ENCODE measurements at places on chromosomes 3 and 15.

GRCh38 chr3:139312416-139312815, 31.4 kb upstream of the MRPS22 start:
- DNase-seq: peak; percentile 2

DNA sequence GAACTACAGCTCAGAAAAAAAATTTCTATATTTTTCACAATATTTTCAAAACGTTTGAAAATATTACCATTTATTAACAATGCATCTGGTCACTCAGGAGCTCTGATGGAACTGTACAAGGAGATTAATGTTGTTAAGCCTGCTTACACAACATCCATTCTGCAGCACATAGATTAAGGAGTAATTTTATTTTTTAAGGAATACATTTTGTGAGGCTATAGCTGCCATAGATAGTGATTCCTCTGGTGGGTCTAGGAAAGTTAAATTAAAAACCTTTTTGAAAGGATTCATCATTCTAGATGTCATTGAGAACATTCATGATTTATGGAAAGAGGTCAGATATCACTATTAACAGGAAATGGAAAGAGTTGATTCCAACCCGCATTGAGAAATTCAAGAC, 196.9 kb downstream of the C3orf38 start:
- no peak for DNase-seq

DNA sequence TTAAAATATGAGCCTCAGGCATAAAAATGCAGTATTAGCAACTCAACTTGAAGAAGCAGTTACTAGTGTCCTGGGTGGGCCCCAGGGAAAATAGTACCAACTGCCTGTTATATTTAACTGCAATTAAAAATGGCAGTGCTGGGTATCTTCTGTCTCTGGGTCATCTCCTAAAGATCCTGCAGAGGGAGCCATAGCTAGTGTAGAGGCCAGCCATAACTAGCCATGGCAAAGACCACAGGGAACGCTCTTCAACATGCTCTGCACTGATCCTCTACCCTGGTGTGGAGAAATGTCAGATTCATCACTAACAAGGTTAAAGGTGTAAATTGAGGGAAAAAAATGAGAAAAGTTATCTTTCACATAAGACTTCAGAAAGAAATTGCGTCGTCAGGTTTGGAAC, 181.3 kb downstream of the SNRPN start:
- DNase-seq: no peak

- no peak for DNase-seq
Measured at GRCh38 chr3:146189519-146190173, 28.7 kb upstream of the PLOD2 start.

DNA sequence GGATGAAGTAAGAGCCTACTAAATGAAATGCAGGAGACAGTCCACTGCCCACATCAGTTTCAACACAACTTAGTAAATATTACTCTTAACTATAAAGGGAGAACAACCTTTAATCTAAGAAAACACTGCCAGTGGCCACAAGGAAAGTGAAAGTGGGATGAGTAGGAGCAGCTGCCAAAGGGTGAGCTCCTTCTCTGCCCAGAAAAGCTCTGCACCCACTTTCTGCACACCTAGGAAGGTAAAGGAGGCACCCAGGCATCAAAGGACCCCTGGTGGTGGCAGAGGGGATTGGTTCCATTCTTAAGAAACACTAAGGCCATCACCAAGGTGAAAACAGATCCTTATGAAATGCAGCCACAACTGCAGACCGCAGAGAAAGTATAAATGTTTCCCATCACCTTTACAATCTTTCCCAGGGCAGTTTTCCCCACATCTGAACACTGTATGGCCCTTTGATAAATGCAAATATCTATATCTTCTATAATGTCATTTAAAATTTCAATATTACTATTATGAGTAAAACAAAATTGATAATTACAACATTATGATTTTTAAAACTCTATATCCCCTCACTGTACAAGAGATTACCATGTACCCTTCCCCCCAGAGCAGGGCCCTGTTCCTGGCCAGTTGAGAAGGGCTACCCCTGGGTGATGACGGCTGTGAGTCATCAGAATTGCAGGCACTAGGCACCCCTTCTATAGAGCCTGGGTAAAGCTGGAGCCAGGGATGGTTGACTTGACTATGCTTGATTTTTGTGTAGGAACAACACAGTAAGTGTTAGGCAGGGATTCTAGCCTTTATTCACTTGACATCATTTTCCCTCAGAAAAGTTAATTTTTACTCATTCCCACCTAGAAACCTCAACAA, 92.0 kb downstream of the SNRK start:
- no peak for DNase-seq

DNA sequence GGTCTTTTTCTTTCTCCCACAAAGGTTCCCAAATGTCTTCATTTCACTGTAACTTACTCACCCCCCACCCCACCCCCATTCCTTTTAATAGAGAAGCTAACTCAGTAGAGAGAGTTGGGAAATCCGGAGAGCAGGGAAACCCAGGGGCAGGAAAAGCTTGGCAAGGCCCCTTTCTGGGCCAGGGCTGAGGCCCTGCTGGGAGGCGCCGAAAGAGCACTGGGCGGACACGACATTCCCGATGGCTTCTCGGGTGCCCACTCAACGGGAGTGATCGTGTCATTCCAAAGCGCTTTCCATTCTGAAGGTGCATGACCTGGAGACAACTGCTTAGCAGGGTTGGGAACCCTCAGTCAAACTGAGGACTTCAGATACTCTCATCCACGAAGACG, 1.6 kb upstream of the DALRD3 start:
- DNase-seq: no peak

GRCh38 chr15:40618023-40618422, 24.0 kb downstream of the KNL1 start:
- DNase-seq: no peak

- DNase-seq: no peak
Measured at GRCh38 chr3:120349855-120350125, 636 bp upstream of the LRRC58 start.

DNA sequence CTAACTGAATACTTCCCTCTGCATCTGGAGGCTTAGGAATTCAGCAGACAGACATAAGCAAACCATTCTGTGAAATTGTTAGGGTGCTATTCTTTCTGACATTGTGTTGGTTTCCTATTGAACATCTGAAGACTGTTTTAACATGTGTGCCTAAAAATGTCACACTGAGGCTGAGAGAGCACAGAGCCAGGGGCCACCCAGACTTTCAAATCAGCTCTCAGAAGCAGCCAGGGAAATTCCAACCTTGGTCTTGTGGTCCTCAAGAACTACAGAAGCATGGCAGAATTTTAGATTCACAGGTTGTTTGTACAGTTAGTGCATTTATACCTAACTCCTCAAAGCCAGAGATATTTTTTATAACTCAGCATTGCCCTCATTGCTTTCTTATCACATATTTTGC, 929.2 kb upstream of the CFAP20DC start:
- DNase-seq: no peak

DNA sequence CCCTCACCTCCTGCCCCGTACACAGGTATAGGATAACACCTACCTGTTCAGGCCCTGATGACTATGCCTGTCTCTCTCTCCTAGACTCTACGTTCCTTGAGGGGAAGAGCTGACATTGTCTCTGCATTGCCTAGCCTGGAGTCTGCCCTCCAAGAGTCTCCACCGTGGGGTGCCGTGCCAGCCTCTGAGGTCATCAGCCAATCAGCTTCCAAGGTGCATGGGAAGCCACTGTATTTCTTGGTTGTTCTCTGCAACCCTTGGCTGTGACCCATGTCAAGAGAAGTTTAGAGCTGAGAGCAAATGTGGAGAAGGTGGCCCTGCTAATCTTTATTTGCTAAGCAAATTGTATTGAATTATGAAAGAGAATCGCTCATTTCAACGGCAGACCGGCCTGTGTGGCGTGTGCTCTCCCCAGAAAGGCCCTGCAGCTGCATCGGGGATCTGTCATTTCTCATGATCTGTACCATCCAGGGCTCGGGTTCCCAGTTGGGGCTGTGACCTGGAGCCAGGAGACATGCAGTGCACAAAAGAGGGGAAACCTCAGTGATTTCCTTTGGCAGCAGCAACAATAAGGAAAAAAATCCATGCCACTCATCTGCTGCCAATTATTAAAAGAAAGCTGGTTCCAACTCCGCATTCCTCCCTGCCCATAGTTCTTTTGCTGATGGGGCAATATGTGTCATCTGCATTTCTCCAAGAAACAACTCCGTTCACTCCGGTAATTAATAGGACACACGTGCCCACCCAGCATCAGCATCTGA, 182.2 kb downstream of the MEGF11 start:
- peak; percentile 55 for DNase-seq

- peak; percentile 59 for DNase-seq
Measured at GRCh38 chr15:101474233-101474632, 15.3 kb downstream of the PCSK6 start.

DNA sequence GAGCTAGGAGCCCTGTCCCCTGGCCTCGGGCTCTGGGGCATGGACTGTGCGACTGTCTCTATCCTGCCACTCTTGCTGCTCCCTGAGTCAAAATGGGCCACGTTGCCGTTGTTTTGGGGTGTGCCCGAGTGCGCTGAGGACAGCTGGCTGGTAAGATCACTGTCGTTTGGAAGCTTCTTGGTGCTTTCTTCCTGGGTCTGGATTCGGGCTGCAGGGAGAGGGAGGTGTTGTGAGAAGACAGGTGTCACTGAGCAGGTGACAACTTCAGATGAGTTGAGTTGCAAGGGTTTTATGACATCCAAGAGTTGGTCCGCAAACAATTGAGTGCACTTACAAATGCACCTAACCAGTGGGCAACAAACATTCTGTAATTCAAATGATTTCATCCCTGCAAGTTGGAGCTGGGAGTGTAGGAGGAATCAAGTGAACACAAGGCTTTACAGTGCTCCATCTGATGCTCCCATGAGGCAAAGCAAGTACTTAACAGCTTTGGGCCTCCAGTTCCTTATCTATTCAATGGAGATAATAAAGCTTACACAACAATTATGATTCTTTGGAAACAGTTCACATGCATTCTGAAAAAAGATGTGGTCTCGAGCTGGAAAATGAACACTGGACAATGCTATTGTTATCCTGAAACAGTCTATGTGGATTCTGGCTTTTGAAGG, 11.0 kb upstream of the STARD5 start:
- DNase-seq: no peak

- no peak for DNase-seq
Measured at GRCh38 chr3:159977295-159977694, 11.3 kb upstream of the IL12A start.

DNA sequence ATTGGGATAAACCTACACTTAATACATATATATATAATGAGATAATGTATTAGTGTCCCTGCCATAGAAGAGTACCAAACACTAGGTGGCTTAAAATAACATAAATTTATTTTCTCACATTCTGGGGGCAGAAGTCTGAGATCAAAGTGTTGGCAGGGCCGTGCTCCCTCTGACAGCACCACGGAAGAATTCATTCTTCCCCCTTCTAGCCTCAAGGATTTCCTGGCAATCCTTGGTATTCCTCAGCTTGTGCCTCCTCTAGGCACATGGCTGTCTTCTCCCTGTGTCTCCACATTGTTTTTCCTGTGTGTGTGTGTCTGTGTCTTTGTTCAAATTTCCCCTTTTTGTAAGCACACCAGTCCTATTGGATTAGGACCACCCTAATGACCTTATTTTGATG, 115.2 kb upstream of the AGBL1 start:
- no peak for DNase-seq

- DNase-seq: peak; percentile 97
Measured at GRCh38 chr15:63019511-63020109, 22.9 kb upstream of the TPM1 start.

- DNase-seq: no peak
Measured at GRCh38 chr3:64267721-64268604, 42.7 kb upstream of the PRICKLE2 start.

Measured in RWPE2 (cell line).